Panc1 (cell line): ENCODE measurements at places on chromosomes 16 and 17.
A peak's percentile ranks its signal among the peaks of the same experiment; 100 is the strongest.

DNA sequence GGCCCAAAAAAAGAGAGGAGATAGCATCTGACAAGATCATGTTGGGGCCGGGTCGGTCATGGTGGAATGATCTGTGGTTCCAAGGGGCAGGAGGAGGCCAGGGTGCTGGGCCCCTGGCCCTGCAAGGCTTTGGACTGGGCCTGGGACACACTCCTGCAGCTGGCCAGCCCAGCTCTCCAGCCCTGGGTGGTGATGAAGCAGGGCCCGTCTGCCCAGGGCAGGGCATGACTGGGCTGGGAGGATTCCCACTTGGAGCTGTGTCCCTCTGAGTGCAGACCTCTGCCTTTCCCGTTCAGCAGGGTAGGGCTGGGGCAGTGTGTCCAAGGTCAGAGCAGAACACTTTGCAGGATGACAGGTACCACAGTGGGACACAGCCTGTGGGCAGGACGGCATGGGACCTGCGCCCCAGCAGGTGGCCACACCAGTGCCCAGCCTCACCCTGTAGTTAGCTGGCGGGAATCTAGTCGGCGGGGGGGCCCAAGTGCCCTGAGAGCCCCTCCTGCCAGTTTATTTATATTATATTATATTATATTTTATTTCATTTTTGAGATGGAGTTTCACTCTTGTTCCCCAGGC, 27.6 kb upstream of the MYO15B start:
- no peak overlapping the region for H3K4me3 ChIP-seq
- peak overlapping the region; percentile 78 for H3K27ac ChIP-seq
- no peaks in the 10 kb centered on the region for H3K36me3 ChIP-seq
- H3K4me1 ChIP-seq, result peaks cover 83% of the 10 kb centered on the region
- no peak for DNase-seq
- H3K27me3 ChIP-seq, result no peaks in the 10 kb centered on the region

- no peaks in the 10 kb centered on the region for H3K4me1 ChIP-seq
- peaks cover 13% of the 10 kb centered on the region; the same call in 1 of the 2 replicates for H3K27me3 ChIP-seq
- H3K36me3 ChIP-seq, result no peaks in the 10 kb centered on the region; the same call in 1 of the 2 replicates
- no peak for DNase-seq
- no peak overlapping the region for H3K27ac ChIP-seq
Measured at GRCh38 chr17:70658317-70658716, 489.0 kb downstream of the KCNJ2 start.

DNA sequence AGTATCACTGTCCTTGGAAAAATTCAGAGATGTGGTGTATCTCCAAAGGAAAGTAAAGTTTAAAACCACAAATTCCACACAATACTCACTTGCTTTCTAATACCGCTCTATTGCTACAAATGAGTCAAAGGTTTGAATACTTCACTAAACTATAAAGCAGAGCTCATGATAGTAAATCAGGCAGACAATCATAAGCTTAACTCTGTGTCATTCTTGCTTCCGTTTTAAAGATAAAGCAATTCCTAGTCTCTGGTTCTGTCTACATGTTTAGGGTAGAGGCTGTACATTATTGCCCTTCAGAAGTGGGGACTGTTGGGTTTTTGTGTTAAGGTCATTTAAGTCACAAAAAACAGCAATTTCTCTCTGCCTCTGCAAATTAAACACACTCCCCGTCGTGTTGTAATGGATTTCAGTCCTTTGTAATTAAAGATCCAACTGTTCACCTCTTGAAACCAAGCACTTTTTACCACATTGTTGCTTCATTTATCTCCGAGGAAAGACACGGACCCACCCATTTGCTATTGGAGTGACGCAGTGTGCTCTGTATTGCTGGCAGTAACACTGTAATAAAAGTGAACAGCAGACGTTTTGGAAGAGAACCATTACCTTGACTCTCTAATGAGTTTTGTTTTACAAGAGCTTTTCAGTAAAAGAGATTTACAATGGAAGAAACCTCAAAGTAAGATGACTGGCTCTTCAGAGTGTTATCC, 83.1 kb upstream of the CNTNAP4 start:
- no peaks in the 10 kb centered on the region for H3K4me1 ChIP-seq
- no peak overlapping the region for H3K4me3 ChIP-seq
- DNase-seq, result no peak
- H3K27ac ChIP-seq, result no peak overlapping the region

- H3K27ac ChIP-seq, result no peak overlapping the region
- no peaks in the 10 kb centered on the region for H3K27me3 ChIP-seq
- no peak for DNase-seq
- no peaks in the 10 kb centered on the region for H3K4me1 ChIP-seq
- no peak overlapping the region for H3K4me3 ChIP-seq
- no peaks in the 10 kb centered on the region for H3K36me3 ChIP-seq
Measured at GRCh38 chr16:51048544-51048943, 102.5 kb downstream of the SALL1 start.

- peaks cover 8% of the 10 kb centered on the region; the same call in 1 of the 2 replicates for H3K4me1 ChIP-seq
- no peak for DNase-seq
- H3K4me3 ChIP-seq, result no peak overlapping the region
Measured at GRCh38 chr17:72359274-72359673, 238.5 kb downstream of the SOX9 start.

DNA sequence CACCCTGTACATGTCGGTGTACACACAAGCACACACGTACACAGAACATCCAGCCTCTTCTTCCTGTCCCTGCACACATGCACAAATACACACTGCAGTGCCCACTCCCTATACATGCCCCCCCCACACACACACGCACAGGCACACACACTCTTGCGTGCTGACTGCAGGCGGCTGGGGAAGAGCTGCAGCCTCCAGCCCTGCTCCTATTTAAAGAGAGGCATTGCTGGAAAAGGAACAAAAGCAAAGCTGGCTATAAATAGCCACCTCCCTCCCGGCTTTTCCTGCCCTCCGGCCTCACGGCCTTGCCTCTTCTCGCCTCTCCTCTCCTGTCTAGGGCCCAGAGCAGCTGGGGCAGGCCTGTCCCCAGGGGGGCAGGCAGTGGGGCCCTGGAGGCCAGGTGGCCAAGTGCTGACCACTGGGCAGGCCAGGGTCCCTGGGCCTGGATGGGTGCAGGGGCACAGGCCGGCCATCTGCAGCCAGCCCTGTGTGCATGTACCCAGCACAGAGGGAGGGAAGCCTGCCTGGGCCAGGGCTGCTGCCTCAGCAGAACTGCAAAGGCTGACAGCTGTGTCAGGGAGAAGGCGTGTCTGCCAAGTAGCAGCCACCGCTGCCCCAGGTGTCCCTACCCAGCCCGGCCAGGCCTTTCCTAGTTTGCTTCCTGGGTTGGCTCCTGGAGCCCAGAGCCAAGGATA, 25.4 kb downstream of the RTN4RL1 start:
- H3K36me3 ChIP-seq, result no peaks in the 10 kb centered on the region
- H3K4me1 ChIP-seq, result peaks cover 13% of the 10 kb centered on the region; the same call in 1 of the 2 replicates
- DNase-seq, result no peak
- H3K27ac ChIP-seq, result no peak overlapping the region
- H3K4me3 ChIP-seq, result no peak overlapping the region
- no peaks in the 10 kb centered on the region for H3K27me3 ChIP-seq

GRCh38 chr16:9177861-9178260, 86.4 kb downstream of the HAPSTR1 start:
- no peak overlapping the region for H3K4me3 ChIP-seq
- H3K4me1 ChIP-seq, result no peaks in the 10 kb centered on the region
- DNase-seq, result no peak
- H3K27ac ChIP-seq, result no peak overlapping the region

DNA sequence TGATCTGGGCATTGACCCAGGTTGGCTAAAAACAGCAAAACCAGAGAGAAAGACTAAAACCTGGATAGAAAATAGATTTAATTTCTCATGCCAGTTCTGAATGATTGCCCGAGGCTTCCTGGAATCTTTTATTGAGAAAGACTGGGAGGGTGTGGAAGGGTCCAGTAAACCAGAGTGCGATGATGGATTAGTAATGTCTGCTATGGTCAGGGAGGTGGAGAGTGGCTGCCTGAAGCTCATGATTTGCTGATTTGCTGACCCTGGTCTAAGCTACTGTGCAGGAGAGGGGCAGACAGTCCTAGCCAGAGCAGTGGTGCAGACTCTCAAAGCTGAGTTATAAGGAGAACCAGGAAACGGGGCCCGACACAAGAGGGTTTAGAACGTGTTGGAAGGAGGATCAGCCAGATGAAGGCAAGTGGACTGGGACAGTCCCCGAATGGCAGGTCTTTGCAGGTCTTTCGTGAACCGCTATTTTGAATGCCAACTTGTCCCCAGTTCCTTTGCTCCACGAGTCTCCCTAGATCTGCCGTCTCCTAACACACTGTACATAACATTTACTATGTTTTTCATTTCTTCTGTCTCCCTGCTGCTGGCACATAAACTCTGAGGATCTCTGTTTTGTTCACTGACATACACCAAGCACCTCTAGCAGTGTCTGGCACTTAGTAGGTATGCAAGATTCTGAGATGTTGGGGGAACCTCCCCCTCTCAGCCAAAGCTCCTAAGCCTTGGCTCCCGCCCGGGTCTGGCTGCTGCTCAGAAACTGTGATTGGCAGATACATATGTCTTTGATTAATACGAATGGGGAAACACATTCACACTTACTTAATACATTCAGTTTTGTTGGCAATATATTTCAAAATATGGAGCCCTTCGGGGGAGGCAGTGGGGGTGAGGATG, 237.3 kb upstream of the TNRC6C start:
- H3K36me3 ChIP-seq, result no peaks in the 10 kb centered on the region
- DNase-seq, result no peak
- H3K4me1 ChIP-seq, result no peaks in the 10 kb centered on the region
- H3K4me3 ChIP-seq, result no peak overlapping the region
- 0 out of 2 replicates have a peak, but pooled peaks cover 1% of the 10 kb centered on the region for H3K27me3 ChIP-seq

DNA sequence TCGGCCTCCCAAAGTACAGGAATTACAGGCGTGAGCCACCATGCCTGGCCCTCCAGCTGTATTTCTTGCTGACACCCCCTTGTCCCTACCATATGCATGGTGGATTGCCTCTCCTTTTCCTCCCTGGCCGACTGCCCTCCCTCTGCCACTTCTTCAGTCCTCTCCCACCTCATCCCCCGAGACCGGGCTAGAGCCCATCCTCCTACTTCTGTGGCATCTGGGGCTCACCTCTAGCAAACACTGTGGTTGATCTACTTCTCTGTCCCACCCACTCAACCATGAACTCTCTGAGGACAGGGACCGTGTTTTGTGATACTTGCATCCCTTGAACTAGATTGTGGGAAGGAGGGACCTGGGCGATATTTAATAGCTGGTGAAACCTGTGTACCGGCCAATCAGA, 7.5 kb upstream of the AXIN2 start:
- H3K4me1 ChIP-seq, result no peaks in the 10 kb centered on the region
- no peak for DNase-seq
- H3K27me3 ChIP-seq, result no peaks in the 10 kb centered on the region
- no peak overlapping the region for H3K27ac ChIP-seq
- H3K36me3 ChIP-seq, result no peaks in the 10 kb centered on the region
- no peak overlapping the region for H3K4me3 ChIP-seq

DNA sequence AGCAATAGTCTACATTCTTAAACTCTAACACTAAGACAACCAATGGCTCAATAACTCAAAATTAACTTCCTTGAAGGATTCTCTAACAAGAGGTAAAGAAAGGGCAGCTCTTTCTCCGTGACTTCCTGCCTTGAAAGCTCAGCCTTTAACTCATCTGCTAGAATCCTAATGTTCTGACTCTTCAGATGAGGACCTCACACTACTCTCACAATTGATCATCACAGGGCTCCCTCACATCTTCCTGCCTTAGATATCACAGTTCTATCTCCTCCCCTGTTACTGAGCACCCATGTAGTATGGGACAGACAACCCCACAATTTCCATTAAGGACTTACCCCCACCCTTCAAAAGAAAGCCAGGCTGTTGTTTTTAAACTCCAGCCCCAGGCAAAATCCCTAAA, 33.5 kb downstream of the SMURF2 start:
- no peaks in the 10 kb centered on the region for H3K4me1 ChIP-seq
- H3K36me3 ChIP-seq, result no peaks in the 10 kb centered on the region
- no peak overlapping the region for H3K27ac ChIP-seq
- no peak for DNase-seq

GRCh38 chr16:61887903-61888302, 148.3 kb downstream of the CDH8 start:
- H3K27me3 ChIP-seq, result no peaks in the 10 kb centered on the region
- no peak overlapping the region for H3K4me3 ChIP-seq
- H3K27ac ChIP-seq, result no peak overlapping the region
- H3K36me3 ChIP-seq, result no peaks in the 10 kb centered on the region

GRCh38 chr16:5516115-5516514, 418.5 kb upstream of the EEF2KMT start:
- no peaks in the 10 kb centered on the region for H3K4me1 ChIP-seq
- H3K4me3 ChIP-seq, result no peak overlapping the region
- DNase-seq, result no peak
- H3K27ac ChIP-seq, result no peak overlapping the region
- no peaks in the 10 kb centered on the region for H3K36me3 ChIP-seq

- no peaks in the 10 kb centered on the region for H3K27me3 ChIP-seq
- no peaks in the 10 kb centered on the region; the same call in 1 of the 2 replicates for H3K36me3 ChIP-seq
- DNase-seq, result no peak
- peak overlapping the region; percentile 68 for H3K27ac ChIP-seq
- peaks cover 10% of the 10 kb centered on the region for H3K4me1 ChIP-seq
Measured at GRCh38 chr17:45246861-45247428, 14.9 kb downstream of the SPATA32 start.

- H3K27ac ChIP-seq, result no peak overlapping the region
- H3K36me3 ChIP-seq, result no peaks in the 10 kb centered on the region
- no peaks in the 10 kb centered on the region for H3K27me3 ChIP-seq
- no peaks in the 10 kb centered on the region for H3K4me1 ChIP-seq
- no peak for DNase-seq
Measured at GRCh38 chr17:67624886-67625656, 92.7 kb upstream of the NOL11 start.

DNA sequence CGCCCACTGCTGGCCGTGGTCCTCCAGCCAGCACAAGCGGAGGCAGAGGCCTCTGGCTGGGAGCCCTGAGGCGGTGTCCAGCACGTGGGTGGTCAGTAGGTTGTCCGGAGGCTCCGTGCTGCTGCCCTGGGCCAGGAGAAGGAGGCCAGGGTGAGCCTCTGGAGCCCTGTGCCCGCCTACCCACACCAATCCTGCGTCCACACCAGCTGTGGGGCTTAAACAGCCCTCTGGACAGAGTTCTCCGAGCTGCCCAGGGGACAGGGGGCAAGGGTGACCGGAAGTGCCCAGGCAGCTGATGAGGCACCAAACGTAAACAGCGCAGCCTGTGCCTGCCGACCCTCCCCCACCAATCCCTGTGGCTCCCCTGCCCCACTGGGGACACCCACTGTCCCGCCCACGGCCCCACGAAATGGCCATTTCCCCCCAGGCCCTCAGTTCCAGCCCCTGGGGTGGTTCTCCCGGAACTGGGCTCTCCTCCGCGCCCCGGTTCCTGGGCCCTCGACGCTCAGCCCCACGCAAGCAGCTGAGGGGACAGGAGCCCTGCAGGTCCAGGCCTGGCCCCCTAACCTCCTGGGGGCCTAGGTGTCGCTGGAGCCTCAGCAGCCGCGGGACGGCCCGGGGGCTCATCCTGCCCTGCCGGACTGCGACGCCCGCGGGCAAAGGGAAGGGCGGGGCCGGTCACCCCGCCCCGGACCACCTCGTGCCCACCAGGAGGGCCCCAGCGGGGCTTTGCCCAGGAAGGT, 27.9 kb upstream of the DBNDD1 start:
- peak overlapping the region; percentile 32 for H3K27ac ChIP-seq
- no peak for DNase-seq
- H3K36me3 ChIP-seq, result no peaks in the 10 kb centered on the region
- H3K27me3 ChIP-seq, result no peaks in the 10 kb centered on the region

- H3K36me3 ChIP-seq, result no peaks in the 10 kb centered on the region; the same call in 1 of the 2 replicates
- H3K27ac ChIP-seq, result no peak overlapping the region
- peaks cover 6% of the 10 kb centered on the region for H3K4me1 ChIP-seq
- H3K4me3 ChIP-seq, result no peak overlapping the region
- H3K27me3 ChIP-seq, result no peaks in the 10 kb centered on the region
Measured at GRCh38 chr16:70442344-70442743, 3.4 kb upstream of the ST3GAL2 start.

GRCh38 chr16:56777001-56777400, 47.1 kb downstream of the NUP93 start:
- H3K27me3 ChIP-seq, result no peaks in the 10 kb centered on the region
- no peak overlapping the region for H3K27ac ChIP-seq
- no peaks in the 10 kb centered on the region for H3K4me1 ChIP-seq
- H3K4me3 ChIP-seq, result no peak overlapping the region
